ENCODE measurements at places on chromosomes 3 and 15.

GRCh38 chr15:87557881-87558280, 698.7 kb downstream of the NTRK3 start:
- DNase-seq: no peak

- DNase-seq: no peak
Measured at GRCh38 chr15:48719668-48720067, 74.2 kb upstream of the FBN1 start.

- no peak for DNase-seq
Measured at GRCh38 chr3:123818324-123818920, 65.7 kb downstream of the MYLK start.

GRCh38 chr3:146159037-146159436, 1.9 kb downstream of the PLOD2 start:
- no peak for DNase-seq

DNA sequence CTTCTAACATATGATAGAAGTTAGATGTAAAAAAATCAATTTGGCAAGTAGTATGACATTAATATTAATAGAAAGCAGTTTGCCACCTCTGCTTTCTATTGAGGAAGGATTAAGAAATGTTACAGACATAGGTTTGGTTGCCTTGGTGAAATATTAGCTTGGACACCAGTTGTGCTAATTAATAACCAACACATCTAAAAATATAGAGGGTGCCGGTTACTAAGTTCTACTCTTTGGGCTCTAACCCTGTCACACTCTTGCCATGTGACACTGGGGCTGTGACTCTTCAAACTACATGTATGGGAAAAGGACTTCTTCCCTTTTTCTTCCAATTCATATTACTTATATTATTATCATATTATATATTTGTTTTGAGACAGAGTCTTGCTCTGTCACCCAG, 64.4 kb downstream of the TRIM71 start:
- DNase-seq: no peak

DNA sequence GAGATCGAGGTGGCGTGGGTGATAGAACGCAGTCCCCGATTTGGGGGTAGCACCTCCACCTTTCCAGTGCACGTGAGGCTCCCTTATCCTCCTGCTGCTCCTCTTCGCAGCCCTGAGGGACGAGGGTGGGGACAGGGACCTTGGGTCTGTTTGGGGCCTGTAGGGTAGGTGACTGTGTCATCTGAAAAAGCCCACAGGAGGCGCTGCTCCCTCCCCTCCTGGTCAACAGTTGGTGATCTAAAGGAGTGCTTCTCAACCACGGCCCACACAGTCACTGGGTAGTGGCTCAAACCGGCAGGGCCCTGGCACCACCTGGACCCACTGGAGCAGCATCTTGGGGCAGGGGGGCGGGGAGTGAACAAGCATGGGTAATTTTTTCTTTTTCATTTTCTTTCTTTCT, 7.1 kb downstream of the LRRK1 start:
- no peak for DNase-seq

- DNase-seq: no peak
Measured at GRCh38 chr3:81699536-81700320, 61.7 kb downstream of the GBE1 start.

- no peak for DNase-seq
Measured at GRCh38 chr3:124315215-124316033, 323.5 kb upstream of the ROPN1 start.

DNA sequence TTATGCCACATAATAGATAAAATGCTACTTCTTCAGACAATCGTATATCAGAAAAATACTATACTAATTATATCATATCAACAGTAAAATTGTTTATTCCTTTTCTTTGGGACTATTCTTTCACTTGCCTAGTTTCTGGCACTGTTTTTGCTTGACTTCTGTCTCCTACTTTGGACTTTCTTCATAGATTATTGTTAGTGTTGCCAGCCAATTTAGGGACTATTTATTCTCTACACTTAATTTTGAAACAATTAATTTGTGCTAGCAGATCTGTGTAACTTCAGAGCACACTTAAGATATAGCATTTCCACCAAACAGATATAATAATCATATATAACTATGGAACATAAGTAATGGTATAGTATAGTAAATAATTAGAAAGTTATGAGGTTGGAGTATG, 305.6 kb downstream of the CADM2 start:
- no peak for DNase-seq

GRCh38 chr15:99016680-99017321, 9.2 kb upstream of the PGPEP1L start:
- no peak for DNase-seq

DNA sequence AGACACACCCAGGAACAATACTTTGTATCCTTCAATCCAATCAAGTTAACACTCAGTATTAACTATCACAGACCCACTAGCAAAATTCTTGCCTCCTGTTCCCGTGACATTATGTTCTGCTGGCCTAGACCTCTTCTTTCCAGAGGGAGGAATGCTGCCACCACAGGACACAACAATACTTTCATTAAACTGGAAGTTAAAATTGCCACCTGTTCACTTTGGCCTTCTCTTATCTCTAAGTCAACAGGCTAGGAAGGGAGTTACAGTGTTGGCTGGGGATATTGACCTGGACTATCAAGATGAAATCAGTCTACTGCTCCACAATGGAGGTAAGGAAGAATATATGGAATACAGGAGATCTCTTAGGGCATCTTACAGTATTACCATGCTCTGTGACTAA, 1000.4 kb upstream of the GBE1 start:
- no peak for DNase-seq
